GM20000 (cell line): ENCODE measurements at places on chromosomes 12 and 14.

GRCh38 chr14:96852823-96853422 lies 55.7 kb downstream of the VRK1 start:
- DNase-seq: peak; percentile 9

DNA sequence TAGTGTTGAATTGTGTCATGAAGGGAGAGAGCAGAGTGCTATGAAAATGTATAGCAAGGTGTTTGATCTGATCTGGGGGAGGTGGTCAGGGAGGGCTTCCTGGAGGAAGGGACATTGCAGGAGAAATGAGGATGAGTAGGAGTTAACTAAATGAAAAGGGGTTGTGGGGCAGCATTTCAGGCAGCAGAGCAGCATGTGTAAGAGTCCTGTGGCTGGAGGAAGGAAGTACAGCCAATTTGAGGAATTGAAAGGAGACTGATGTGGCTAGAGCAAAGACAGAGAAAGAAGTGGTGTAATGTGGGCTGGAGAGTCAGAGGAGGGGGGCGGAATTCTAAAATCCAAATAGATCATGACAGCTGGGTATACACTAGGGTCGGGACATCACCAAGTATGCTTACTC lies 20.5 kb downstream of the NPC2 start:
- DNase-seq: no peak

- DNase-seq: no peak
These were observed 69.9 kb downstream of the MYRFL start for GRCh38 chr12:69894800-69895383.

- no peak for DNase-seq
These were observed 46.8 kb upstream of the AMN start for GRCh38 chr14:102875652-102876051.

DNA sequence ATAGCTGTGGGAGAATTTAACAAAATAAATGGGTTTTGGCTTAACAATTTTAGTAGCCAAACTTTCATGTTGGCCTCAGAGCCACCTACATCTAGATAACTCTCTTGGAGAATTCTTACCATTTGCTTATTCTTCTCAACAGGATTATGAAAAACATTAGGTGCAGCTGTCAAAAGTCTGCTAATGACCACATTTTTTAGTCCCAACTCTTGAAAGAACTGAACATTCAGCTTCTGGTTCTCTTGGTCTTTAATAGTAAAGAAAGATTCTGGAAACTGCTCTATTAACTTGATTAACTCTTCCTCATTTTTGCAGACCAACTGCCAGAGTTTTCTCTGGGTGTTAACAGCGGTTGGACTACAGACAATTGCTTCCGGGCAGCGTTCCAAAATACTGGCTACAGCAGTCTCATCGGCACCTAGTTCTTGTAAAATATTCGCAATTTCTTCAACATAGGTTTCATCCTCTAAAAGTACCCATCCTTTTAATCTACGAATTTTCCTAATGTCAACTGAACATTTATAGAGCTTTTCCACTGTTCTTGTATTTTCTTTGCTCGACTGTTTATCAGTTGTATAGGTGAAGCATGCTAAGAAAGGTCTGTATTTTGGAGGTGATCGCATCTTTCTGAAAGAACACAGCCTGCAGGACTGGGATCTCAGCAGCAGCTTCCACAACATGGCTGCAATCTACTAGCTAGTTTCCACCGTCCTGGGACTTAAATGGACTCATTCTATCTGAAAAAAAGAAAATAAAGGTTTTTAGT lies 8.7 kb downstream of the MTERF2 start:
- DNase-seq: no peak

DNA sequence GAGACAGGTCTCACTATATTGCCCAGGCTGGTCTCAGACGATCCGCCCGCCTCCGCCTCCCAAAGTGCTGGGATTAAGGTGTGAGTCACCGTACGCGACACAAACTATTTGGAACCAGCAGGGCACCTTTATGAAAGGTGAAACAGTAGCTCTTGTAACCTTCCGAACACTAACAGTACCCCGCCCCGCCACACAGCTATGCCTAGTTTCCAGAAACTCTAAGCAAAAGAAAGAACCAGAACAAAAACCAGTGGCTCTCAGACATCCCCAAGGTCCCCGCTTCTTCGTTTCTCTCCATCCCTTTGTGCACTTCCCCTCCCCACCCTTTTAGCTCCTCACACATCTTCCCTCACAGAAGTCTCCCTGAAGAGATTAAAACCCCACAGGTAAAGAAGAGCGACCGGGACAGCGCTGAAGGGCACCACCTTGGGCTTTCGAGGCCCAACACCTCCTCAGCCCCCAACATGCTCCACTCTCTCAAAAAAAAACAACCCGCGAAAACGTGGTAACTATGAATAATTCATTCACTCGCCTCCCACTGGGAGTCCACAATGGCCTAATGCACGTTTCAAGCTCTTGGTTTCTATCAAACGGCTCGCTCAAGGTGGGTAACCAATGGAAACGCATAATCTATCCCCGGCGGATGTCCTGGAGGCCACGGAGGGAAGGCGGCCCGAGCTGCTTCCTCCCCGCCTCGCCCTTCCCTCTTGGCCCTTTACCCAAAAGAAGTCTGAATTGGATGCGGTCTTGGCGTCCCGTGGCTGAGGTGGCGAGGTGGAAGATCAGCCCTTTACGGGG lies 877 bp downstream of the BAG5 start:
- peak; percentile 77 for DNase-seq

DNA sequence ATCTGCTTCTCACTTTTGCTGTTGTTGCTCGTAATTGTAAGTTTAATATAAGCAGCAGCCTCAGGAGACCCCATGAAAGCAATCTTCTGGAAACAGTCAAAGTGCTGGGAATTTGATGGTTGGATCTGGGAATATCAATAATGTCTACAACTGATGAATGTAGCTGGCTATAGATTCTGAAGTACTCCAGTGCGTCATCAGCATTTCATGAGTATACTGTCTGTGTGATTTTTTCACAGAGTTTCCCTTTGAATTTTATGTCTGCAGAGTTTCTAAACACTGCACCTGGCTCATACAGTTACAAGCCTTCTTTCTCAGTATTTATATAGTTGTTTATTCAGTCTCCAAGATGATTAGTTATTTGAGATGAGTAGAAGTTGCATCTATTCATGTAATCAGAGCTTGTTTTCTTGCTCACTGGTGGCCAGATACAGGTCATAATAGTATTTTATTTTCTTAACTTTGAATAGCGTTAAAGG lies 222.3 kb downstream of the RAD51B start:
- no peak for DNase-seq

DNA sequence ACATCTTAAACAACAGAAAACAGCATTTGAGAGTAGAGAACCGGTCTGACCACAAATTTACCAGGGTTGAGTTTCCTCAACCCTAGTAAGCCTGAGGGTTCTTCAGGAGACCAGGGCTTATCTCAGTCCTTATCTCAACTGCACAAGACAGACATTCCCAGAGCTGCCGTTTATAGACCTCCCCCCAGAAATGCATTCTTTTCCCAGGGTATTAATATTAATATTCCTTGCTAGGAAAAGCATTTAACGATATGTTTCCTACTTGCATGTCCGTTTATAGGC lies 12.3 kb downstream of the TMEM117 start:
- no peak for DNase-seq

DNA sequence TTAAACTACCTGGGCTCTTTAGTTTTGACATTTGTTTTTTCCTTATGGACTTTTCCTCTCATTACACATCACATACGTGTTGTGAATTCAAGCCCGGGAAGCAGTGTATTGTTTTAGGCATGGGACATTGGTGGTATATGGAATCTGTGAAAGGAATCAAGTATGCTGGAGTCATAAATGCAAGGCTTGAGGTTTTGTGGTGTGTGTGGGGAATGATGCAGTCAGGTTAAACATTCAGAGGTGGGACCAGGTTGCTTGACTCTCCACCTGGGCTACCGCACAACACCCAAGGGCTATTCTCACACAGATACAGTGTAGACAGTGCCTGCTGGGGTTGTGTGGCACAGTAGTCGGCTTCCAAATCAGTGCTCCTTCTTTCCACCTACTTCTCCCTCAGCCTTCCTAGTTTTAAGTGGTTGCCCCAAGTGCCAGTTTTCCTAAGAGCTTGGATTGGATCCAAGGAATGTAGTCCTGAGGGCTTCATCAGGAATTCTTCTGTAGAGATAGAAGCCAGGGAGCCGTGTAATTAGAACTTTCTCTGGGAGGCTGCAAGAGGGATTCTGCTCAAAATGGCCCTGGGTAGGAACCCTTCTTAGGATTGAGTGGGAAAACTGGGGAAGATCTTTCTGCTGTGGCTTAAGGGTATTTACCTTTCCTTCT lies 243.7 kb downstream of the C12orf75 start:
- no peak for DNase-seq

DNA sequence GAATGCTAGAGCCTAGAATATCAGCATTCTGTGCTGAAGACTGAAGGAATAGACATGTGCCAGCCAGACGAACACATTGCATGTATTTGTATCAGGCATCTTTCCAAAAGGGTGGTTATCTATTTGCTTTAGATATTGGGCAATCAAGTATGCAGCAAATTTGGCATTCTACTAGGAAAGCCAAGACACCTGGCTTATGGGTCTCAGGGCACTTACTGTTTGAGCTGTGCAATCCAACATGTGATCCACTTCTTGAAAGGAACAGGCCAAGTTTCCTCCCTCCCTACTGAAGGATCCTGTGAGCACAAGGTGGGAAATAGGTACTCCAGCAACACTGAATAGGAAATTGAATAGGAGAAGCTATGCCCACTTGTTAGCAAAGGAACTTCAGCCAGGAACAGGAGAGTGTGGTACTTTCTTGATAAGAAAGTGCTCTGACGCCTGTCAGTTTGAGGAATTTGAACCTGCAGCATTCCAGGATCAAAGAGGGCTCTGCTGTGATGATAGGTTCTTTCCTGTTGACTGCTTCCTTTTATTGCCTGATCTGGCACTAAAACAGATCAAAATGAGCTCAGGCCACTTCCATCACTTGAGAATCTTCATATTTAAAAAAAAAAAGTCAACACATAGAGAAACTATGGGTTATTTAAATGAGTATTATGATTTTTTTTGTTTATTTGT lies 20.6 kb downstream of the OR6S1 start:
- no peak for DNase-seq

- DNase-seq: no peak
These were observed 3.8 kb downstream of the TINF2 start for GRCh38 chr14:24238527-24239037.

- DNase-seq: no peak
These were observed 367.1 kb upstream of the FAR2 start for GRCh38 chr12:28781671-28782652.
